HTR-8/SVneo (cell line): ENCODE measurements at places on chromosomes 5 and 9.

DNA sequence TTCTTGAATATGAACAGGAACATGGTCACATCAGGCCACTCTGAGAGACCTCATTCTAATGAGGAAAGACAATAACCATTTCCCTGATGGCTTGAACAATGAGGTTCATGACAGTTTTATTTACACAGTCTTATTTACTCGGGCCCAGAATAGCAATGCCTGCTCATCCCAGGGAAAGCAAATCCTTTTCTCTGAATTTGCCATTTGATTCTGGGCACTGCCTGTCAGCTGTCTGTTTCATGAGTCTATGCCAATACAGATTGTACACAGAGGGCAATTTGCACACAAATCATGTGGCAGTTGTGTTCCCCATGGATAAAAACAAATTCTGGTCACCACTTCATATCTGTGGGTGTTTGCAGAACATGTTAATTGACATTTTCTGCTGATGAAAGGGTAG is 492.5 kb downstream of the ACTL7B start:
- DNase-seq = no peak

DNA sequence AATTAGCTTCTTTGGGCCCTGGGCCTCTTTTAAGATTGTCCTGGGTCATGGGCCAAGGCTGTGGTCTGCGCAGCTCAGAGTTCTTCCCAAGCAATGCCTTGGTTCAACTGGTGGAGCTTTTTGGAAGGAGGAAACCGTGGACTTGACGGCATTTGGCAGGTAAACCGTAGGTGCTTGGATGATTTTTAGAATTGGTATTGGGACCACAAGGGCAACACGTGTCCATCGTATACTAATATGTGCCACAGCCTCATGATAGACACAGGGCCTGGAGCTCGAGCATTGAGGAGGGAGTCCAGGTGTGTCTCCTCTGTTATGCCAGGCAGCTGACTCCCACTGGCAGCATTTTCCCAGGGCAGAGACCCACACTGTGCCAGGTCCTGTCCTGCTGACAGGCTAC is 120.9 kb upstream of the PITX1 start:
- no peak for DNase-seq

DNA sequence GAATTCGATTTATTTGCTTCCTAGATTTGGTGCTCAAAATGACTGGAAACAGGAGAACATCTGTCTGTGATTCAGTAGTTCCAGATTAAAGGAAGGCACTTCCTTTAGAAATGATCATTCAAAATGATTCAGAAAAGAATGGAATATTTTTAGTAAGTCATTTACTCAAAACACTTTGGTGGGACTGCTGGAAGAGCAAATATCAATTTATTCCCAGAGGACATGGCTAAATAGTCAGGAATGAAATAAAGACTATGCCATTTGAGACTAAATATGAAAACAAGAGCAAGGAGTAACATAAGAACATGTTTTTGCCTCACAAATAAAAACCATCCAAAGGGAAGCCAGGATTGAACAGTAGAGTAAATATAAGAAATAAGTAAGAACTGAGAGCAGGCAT is 138.6 kb upstream of the RASA1 start:
- no peak for DNase-seq

DNA sequence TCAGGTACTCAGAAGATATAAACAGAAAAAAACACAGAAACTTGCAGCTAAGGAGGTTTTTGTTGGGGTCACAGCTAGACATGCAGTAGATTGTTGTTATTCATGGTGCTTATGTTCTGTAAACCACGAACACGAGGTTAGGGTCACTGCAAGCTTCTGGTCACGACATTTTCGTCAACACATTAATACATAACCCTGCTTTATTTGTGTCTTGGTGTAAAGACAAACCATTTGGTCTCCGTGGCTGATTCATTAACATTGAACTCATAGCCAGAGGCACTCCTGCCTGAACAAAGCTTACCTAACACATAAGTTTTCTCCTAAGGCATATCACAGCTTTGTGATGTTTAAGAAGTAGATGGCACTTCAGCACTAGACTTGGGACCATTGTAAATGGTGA is 16.9 kb downstream of the TEK start:
- no peak for DNase-seq

DNA sequence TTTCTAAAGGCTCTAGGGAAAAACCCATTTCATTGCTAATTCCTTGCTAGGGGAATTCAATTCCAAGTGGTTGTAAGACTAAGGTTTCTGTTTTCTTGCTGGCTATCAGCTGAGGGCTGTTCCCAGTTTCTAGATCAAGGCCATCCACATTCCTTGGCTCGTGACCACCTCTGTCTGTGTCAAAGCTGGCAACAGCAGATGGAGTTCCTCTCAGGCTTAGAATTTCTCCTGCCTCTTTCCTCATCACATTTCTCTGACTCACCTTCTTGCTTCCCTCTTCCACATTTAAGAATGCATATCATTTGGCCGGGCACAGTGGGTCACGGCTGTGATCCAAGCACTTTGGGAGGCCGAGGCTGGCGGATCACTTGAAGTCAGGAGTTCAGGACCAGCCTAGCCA is 19.0 kb downstream of the DAB2IP start:
- no peak for DNase-seq

- DNase-seq = no peak
These were observed 642 bp upstream of the ITGA1 start for GRCh38 chr5:52786949-52787599.
